T-cell (primary cell): ENCODE measurements at places on chromosomes 5 and 9.

DNA sequence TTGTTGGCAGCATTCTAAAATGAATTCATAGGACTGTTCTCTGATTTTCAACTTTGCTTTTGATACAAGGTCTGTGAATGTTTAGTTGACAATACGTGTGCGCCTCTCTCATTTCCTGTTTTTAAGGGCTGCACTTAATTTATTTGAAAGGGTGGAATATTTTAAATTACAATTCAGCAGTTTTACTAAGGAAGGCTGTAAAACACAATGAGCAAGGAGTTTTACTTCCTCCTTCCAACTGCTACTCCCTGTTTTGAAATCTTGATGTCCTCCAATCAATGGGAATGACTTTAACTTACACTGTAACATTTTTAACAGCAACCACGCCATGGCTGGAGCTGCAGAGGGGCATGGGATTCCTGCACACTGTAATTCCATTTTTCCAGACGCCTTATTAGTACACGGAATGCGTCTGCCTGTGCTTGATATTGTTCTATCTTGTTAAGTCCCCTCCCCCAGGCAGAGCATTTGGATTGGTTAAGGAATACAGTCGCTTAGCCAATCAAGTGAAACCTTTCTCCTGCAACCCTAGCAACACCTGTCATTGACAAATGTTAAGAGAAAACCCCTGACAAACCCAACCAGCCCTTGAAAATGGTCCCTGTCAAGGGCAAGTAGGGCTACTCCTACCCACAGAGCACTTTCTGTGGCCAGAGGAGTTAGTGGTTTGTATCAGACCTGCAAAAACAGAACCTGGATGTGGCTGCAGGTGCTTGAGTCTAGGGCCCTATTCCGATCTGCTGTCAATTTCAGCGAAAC lies 12.5 kb upstream of the ZSWIM6 start:
- DNase-seq: no peak

DNA sequence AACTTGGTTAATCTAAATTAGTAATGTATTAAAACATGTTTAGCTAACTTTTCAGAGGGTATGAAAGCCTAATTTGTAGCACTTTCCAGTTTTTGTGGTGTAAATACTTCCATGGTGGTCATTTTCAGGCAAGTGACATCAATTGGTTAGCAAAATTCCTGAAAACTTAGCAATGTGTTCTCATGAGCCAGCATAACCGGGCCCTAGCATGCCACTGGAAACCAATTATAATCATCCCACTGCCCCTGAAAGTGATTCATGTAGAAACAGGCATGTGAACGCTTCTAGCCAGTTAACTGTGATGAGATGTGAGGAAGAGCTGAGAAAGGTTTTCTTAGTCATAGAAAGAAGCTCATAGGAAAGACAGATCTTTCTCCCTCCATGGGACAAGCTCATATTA lies 417.2 kb downstream of the TLR4 start:
- no peak for DNase-seq

DNA sequence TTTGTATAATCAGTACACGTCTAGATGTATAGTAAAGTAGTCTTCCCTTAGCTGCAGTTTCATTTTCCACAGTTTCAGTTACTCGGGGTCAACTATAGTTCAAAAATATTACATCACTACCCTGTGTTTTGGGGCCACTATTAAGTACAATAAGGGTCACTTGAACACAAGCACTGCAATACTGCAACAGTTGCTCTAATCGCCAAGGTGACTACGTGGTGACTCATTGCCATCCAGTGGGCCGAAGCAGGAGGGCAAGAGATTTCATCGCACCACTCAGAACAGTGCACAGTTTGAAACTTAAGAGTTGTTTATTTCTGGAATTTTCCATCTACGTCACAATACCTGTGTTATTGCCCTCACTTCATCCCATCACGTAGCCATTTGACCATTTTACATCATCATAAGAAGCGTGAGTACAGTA lies at the start of gene ARL14EPL:
TSS of gene ARL14EPL (plus strand) at position 379 of the 424 bp plus-strand sequence. CDS start 18,994 bp downstream, outside the sequence.
- no peak for DNase-seq

GRCh38 chr5:54719384-54720283 lies 202.1 kb downstream of the SNX18 start:
- no peak for DNase-seq

DNA sequence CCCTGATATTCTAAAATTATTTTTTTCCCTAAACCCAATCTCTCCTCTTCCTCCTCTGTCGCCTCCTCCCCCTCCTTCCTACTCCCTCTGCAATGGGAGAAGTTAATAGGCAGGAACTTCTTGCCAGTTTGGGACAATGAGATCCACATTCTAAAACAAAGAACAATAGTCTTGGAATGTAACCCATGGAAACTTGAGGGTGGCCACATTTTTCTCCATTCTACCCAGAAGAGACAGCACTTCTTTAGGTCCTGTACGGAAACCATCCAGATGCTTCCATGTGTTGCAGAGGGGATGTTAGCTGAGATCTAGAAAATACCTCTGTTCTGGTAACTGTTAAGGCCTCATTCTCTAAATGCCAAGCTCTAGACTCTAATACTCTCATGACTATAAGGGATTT lies 10.0 kb downstream of the SPARC start:
- DNase-seq: no peak

- DNase-seq: no peak
Observed at GRCh38 chr9:20042128-20042711, 253.4 kb upstream of the SLC24A2 start.

DNA sequence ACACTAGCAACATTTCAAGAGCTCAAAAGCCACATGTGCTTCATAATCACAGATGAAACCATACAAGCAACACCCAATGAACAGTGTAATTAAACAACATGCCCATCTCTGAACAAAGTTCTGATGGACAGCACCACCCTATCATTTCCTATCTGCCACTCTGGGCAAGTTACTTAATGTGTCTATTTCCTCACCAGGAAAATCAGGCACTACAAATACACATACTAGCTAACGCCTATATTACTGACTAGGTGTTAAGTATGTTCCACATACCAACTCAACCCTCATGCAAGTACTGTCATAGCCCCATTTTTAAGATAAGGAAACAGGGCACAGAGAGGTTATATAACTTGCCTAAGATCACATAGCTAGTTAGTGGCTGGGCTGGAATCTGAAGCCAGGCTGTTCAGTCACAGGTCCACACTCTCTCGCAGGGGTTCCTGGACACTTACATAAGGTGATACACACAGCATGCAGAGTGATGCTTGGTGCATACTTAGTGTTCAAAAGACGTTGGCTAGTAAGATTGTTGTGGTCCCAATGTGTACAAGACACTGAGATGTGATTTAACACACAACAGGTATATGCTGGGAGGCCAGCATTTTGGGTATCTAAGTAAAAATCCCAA lies 24.2 kb downstream of the CORO2A start:
- DNase-seq: no peak

DNA sequence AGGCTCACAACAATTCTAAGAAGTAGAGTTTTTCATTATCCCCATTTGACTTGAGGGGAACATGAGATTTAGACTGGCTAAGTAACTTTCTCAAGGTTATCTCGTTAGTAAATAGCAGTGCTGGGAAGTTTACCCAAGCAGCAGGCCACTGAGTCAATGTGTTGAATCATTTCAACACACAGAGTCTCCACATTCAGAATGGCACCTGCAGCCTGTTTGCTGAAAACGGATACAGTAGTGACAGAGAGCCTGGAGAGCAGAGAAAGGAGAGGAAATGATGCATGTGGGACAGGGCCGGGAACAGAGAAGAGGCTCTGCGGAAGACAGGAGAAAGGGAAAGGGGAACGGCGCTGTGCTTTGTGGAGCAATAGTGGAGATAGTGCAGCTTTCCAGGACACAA lies 33.5 kb upstream of the ZSWIM6 start:
- no peak for DNase-seq

DNA sequence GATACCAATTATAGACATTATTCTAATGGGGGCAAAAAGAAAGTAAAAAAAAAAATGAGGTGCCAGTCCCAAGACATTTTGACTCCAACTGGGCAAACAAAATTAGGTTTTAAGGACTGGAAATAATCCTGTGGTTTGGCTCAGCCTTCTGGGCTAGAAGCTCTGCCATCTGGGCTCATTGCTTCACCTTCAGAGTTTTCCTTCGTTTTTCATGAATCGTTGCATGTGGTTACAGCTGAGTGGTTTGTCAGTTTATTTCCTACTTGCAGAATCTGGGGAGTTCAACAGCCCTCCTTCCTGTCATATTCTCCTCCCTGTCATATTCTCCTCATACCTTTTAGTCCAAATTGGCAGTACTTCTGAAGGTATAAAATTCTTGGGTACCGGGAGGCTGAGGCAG lies 12.0 kb downstream of the UGT3A2 start:
- DNase-seq: no peak

DNA sequence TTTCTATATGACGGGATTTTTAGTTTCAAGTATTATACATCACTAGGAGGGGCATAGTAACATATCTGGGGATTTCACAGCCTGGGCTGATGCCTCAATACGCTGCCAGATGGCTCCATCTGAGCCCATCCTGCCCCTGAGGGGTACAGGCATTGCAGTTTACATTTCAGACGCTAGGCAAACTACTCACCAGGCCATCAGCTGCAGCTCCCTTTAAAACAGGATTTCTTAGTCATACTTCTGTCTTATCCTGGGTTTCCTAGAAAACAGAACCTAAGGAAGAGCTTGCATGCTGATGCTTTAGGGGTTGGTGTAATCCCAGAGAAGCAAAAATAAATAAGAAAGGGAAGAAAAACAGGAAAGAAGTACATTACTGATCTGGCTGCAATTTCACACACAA lies 372.8 kb upstream of the PIK3R1 start:
- no peak for DNase-seq

- no peak for DNase-seq
Observed at GRCh38 chr9:116868201-116868600, 181.1 kb downstream of the TRIM32 start.

GRCh38 chr5:1431021-1431811 lies 14.0 kb downstream of the SLC6A3 start:
- no peak for DNase-seq

DNA sequence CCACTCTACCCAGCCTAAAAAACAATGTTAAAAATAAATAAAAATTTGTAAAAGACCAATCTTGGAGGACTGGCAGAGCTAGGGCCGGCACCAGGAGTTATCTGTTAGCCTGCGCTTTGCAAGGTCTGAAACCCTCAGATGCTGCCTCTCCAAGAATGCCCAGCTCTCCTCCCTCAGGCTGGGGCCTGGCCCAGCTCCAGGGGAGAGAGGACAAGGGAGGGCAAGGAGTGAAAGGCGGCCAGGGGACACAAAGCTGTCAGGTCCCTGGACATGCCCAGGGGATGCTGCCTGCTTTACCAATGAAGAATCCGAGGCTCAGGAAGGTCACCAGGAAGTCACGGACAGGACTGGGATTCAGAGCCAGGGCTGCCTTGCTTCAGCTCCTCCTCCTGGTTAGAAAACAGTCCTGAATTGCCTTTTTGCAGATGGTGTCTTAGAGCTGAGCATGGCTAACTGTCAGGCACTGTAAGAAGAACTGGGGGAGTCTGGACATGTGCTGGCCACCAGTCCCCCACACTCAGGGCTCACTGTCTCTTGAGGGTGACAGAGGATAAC lies 5.5 kb upstream of the N4BP3 start:
- no peak for DNase-seq

- no peak for DNase-seq
Observed at GRCh38 chr5:111498346-111498745, 14.0 kb downstream of the STARD4 start.

DNA sequence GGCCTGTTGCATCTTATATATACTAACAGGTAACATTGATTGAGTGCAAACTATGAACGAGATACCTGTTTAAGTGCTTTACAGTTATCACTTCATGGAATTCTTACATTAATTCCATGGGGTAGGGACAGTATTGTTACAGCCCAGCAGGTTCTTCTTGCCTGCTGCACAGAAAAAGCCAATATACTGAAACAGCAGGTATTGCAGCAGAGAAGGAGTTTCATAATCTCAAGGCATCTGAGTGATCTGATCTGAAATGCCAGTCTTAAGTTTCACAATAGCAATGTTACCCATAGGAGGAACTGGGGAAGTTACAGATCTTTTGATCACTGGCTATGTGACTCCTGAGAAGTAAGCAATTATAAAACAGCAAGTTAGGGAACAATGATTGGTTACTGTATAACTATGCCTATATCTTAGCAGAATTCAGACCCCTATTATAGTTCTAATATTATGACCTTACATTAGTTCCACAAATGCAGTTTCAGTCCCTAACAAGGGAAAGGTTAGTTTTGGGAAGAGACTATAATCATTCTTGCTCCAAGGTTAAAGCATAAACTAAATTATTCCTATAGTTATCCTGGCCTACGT lies 126.5 kb upstream of the BNC2 start:
- no peak for DNase-seq

GRCh38 chr9:135129137-135129695 lies 41.7 kb downstream of the OLFM1 start:
- no peak for DNase-seq

DNA sequence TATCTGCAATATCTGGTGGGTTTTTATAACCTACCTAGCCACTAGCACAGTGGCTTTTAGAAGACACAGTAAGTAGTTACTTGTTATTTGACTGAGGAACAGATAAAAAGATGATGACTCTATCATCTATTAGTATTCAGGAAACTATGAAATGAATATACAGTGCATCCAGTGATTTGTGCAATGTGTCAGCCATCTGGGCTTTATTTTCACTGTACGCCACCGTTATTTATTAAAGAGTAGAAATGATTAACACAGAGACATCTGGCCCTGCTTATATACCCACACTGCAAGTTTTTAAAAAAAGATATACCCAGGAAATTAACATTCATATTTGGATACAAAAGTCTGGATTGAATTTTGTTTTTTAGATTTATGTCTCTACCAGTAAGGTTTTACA lies 408.4 kb downstream of the PDE4D start:
- no peak for DNase-seq

DNA sequence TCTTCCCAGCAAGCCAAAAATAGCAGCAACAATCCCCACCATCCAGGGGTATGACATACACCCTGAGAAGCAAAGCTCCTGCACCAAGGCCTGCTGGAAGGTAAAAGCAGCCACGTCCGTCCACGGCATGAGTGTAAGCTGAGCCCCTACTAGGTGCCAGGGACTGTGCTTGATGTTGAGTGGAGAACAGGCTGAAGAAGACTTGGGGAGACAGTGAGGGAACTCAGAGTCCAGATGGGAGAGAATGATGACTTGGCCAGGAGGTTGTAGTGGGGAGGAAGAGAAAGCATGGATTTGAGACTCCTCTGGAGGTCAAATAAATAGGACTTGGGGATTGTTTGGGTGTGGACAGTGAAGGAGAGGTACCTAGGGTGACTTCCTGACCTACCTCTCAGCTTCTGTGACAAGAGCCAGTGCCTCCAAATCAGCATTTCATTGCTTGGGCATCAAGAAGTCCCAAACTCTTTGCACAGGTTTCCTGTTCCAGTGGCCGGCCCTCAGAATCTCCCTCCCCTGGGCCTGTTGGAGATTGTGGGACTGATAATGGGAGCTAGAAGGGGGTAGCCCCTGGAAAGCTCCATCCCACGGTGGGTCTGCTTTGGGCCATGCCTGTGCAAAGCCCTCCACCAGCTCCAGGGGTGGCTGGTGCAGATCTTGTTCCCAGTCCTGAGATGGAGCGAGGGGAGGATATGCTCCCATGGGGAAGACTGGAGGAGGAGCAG lies 58.3 kb upstream of the ADAMTS2 start:
- DNase-seq: no peak
